Neuronal stem cell (in vitro differentiated cells): ENCODE measurements at places on chromosomes 2 and 18.

- no peak for DNase-seq
Observed at GRCh38 chr2:28074137-28074536, 183.6 kb downstream of the BABAM2 start.

GRCh38 chr18:46754188-46754587 is 2.7 kb downstream of the ST8SIA5 start:
- no peak for DNase-seq

DNA sequence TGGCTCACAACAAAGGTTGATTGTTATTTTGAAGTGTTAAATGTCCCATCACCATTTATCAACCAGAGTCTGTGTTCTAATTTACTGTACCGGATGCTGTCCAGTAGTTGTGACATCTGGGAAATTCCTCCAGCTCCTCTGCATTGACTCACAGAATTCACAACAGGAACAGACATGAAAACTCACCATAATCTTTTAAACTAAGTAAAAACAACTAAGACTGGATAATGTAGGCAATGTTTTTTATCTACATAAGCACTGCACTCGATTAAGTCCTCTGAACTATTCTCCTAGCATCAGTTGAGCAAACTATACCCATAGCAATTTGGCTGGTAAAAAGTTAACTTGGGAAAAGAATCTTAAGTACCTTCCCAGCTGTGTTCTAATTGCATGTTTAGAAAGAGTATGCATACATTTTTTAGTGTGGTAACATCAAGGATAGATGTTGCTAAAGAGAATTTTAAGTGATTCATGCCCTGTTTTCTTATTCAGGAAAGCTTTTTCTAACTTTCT is 42.9 kb upstream of the MYO1B start:
- DNase-seq: no peak

GRCh38 chr2:98768384-98769113 is 37.6 kb upstream of the MGAT4A start:
- DNase-seq: no peak

DNA sequence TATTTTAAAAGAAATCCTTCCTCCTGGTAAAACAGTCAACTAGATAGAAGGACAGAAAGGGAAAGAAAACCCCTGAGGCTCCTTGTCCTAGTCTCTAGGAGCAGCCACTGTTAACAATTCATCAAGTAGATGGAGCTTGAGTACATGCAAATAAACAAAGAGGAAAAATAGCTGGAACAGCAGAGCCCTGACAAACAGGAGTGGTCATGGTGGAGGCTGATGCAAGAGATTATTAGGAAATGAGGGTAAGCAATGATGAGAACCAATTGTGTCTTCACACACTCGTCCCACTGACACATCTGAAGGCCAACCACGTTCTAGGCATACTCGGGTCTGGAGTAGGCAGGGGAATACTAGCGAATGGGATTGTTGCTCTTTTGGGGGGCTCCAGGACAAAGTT is 9.2 kb downstream of the DLGAP1 start:
- no peak for DNase-seq

GRCh38 chr2:37966326-37966725 is 41.2 kb downstream of the RMDN2 start:
- no peak for DNase-seq

DNA sequence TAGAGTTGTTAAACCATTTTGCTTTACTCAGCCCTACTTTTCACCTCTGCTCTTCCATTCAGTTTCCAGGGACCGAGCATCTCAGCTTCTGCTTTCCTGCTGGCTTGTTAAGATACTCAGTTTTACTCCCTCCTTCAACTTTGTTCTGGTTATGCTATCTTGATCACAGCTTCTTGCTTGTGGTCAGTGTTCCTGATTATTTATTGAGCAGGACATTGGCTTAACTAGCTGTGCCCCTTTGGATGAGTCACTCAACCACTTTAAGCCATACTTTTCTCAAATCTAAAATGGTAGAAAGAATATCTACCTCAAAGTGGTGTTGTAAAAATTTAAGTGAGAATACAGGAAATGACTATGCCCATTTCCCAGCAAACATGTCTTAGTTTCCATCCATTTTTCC is 124.0 kb downstream of the KYNU start:
- no peak for DNase-seq

DNA sequence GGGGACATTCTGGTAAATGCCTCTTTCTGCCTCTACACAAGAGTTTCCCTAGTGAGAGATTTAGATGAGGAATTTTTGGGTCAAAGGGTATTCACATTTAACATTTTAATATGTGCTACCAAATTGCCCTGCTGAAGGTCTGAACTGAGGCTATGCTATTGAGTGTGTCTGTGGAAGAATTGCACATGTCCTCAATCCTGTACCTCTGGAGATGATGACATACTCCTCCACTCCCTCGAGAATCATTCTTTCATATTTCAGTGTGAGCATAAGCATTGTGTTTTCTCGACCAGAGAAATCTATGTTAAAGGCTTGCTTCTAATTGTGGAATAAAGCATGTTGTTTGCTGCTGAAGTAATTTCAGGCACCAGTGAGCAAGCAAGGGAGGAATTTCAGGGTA is 110.5 kb downstream of the TSN start:
- DNase-seq: no peak

GRCh38 chr2:102672107-102672776 is 52.9 kb downstream of the SLC9A2 start:
- no peak for DNase-seq

GRCh38 chr2:128178650-128179460 is 87.9 kb downstream of the UGGT1 start:
- DNase-seq: peak; percentile 51

DNA sequence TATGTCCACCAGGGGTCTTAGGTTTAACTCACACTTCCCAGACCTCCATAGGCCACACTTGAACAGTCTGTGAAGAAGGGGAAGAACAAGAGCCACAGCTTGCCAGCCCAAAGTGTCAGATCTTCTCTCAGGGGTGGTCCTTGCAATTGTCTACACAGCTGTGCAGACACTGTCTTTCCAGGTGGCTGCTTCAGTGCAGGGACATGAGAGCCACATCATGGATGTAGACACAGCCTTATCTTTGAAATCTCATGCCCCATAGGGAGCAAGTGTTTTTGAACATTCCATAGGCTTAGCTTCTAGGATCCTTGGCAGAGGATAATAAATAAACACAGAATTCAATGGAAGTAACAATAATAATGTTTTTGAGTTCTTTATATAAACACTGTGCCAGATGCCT is 6.7 kb downstream of the ZNF407 start:
- DNase-seq: no peak

DNA sequence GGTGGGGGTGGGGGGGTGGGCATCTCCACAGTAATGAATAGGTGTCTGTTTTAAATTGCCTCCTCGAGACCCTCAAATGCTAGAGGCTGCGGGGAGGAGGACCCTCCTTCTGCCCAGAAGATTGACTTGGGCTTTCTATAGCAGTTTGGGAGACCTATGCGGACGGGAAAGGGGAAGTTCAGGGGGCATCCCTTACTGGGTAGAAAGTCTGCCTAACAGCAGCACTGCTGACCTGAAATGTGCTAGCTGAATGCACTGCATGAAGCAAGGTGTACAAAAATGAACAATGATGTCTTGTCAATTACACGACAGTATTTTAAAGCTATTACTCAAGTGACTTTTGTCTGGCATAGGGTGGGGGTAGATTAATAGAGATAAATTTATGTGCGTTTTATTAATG is 2.5 kb downstream of the DCC start:
- no peak for DNase-seq

DNA sequence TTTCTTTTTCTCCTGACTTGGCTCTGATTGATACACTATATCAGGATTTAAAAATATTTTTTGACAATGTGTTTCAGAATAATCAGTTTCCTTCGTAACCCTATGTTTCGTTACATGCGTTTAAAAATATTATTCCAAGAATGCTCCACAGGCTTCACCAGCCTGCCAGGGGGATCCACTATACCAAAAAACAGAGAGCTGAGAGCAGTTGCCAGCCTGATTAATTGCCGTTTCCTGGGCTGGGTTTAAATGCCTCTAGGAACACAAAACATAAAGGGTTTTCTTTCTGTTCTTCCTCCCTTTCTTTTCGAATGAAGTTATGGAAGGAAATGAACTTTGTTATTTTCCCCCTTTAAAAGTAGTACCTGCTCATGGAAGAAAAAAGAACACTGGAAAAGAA is 47.9 kb downstream of the LRRFIP1 start:
- DNase-seq: no peak

GRCh38 chr2:190950566-190950991 is 63.4 kb downstream of the STAT1 start:
- no peak for DNase-seq

GRCh38 chr2:70041663-70042062 is 45.6 kb upstream of the PCBP1 start:
- DNase-seq: no peak

DNA sequence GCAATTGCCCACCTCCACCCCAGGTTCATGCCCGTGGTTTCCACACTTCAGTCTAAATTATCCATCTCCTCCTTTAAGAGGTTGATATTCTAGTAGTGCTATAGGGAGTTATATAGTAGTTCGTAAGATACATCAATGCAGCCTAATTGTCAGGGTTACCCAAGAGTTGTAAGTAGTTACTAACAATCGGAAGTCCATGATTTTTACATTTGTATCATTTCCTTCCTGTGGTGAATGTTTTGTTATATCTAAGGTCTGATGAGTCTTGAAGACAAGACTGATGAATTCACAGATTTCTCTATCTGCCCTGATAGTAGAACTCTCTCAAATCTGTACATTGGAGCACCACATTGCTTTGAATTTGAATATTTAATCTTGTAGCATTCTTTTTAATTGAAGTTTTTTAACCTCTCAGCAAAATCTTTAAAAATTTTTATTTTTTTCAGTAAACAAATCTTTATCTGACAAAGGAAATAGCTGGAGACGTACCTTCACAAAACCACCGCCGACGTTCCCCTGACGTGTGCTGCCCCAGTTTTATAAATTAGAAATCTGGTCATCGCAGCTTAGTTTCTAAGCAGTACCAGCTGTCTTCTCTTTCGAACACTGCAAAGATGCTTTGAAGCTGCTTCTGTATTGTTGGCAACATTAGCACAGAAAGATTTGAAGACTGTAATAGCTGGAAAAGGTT is 264.5 kb downstream of the SOCS6 start:
- no peak for DNase-seq

DNA sequence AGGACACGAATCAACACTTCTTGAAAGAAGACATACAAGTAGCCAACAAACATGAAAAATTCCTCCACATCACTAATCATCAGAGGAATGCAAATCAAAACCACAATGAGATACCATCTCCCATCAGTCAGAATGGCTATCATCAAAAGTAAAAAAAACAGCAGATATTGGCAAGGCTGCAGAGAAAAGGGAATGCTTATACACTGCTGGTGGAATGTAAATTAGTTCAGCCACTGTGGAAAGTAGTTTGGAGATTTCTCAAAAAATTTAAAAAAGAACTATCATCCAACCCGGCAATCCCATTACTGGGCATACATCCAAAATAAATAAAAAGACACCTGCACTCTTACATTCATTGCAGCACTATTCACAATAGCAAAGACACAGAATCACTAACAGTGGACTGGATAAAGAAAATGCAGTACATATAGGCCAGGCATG is 78.7 kb downstream of the GRB14 start:
- no peak for DNase-seq

GRCh38 chr2:197560146-197560665 is 44.3 kb downstream of the MOB4 start:
- DNase-seq: no peak

GRCh38 chr18:41871229-41872000 is 83.6 kb upstream of the PIK3C3 start:
- DNase-seq: no peak

DNA sequence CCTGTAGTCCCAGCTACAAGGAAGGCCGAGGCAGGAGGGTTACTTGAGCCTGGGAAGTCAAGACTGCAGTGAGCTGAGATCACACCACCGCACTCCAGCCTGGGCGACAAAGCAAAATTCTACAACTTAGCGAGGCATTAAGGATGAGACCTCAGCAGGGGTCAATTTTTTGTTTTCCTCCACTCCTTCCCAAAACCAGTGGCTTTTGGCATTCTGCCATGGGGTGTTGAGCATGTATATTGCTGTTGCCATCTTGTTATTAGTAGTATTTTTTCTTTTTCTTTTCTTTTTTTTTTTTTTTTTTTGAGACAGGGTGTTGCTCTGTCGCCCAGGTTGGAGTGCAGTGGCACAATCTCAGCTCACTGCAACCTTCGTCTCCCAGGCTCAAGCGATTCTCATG is 8.9 kb upstream of the GIGYF2 start:
- DNase-seq: no peak

- no peak for DNase-seq
Observed at GRCh38 chr2:238302087-238302486, 13.7 kb upstream of the PER2 start.

- DNase-seq: no peak
Observed at GRCh38 chr2:120933693-120934573, 198.3 kb downstream of the GLI2 start.

- no peak for DNase-seq
Observed at GRCh38 chr2:237336131-237336530, 77.8 kb downstream of the COL6A3 start.

- no peak for DNase-seq
Observed at GRCh38 chr2:94996305-94997100, 29.0 kb upstream of the MAL start.

DNA sequence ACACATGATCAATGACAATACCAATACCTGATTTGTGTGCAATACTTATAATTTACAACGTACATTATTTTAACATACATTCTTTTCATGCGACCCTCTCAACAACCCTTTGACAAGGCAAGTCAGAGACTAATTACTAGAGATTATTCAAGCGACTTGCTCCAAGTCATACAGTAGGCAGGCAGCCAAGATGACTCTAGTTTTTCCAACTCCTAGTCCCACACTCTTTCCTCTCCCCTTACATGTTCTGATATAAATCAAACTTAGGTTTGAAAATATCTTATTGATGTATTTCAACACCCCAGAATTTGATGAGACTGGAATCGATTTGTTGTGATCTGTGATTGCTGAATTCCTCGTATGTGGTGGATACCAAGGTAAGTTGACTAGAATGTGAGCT is 8.0 kb upstream of the CYP27C1 start:
- DNase-seq: no peak

DNA sequence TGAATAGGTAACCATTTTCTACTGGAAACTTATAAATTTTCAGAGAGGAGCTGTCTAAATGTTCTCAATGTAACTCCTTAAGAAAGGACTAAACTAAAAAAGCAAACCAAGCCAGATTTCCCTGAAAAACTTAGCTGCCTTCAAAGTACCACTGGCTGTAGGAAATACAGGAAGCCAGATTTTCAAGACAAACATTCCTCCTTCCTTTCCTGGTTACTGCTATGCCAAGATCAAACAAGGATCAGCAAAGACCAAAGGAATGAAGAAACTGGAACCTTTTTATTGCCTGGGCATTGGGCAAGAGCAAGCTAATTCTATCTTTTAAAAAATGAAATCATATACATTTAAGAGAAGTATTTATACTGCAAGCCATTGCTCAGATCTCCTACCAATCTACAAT is 212.7 kb downstream of the DYM start:
- DNase-seq: no peak

DNA sequence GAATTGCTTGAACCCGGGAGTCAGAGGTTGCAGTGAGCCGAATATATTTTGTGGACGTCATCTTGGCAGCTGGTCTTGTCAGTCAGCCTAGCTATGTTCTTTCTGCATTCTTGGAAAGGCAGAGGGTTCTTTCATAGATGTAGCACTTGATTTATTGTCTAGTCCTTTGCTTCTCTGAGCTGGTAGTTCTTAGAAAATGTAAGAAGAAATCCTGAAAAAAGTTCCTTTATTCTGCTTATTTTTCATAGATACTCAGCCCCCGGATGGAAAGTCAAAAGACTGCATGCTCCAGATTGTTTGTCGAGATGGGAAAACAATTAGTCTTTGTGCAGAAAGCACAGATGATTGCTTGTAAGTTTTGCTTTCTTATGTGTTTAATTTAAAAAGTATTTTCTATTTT is 21.3 kb downstream of the PLEKHB2 start:
- no peak for DNase-seq

- no peak for DNase-seq
Observed at GRCh38 chr2:139162456-139162855, 382.3 kb upstream of the NXPH2 start.
